CD4-positive, CD25-positive, alpha-beta regulatory T cell (primary cell): ENCODE measurements at places on chromosomes 1 and 21.

DNA sequence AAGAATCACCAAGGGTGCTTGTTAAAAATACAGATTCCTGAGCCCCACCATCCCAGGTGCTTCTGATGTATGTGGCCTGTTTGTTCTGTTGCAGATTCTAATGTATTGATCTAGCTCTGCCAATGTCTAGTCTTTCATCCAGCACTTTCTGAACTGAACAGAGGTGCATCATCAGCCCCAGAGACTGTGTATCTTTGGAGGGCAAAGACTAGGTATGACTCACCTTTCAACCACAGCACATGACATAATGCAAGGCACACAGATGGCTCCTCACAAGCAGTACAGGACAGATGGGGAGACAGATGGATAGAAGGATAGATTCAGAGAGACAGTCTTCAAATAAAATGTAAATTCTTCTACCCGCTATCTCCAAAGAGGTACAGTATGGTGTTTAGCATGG lies 32.3 kb downstream of the CD58 start:
- peak; percentile 77 for DNase-seq

DNA sequence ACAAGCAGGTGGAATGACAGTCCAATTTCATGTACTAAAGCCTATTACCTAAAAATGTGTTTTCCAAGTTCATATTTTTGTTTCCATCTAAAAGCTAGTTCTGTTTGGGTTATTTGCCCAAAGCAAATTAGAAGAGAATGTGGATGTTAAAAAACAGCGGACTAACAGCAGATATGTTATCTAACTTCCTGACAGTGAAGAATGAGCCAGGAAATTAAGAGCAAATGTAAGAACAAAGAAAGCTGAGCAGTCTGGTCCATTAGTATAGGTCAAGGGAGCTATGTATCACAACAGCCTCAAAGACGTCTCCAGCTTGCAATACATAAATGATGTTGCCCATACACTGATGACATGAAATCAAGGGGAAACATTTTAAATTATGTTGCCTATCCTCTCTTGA lies 145.5 kb upstream of the PLD5 start:
- no peak for DNase-seq

- DNase-seq = no peak
Observed at GRCh38 chr1:171256940-171257606, 8.8 kb downstream of the FMO1 start.

- no peak for DNase-seq
Observed at GRCh38 chr1:30058970-30059369, 664.4 kb downstream of the MATN1 start.

GRCh38 chr1:179288977-179289376 lies 4.6 kb upstream of the SOAT1 start:
- no peak for DNase-seq

GRCh38 chr1:182635871-182636270 lies 31.7 kb upstream of the RGS16 start:
- no peak for DNase-seq

DNA sequence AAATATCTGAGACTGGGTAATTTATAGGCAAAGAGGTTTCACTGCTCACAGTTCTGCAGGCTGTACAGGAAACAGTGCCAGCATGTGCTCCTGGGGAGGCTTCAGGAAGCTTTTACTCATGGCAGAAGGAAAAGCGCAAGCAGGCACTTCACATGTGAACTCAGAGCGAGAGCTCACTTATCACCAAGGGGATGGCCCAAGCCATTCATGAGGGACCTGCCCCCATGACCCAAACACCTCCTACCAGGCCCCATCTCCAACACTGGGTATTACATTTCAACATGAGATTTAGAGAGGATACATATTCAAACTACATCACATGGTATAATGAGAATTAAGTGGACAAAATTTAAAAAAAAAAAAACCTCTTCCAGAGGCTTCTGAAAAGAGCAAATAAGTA lies 13.7 kb downstream of the WASF2 start:
- DNase-seq = no peak

- DNase-seq = no peak
Observed at GRCh38 chr1:173212952-173213491, 5.9 kb upstream of the TNFSF4 start.

GRCh38 chr1:46488343-46489168 lies 1.1 kb upstream of the DMBX1 start:
- DNase-seq = no peak

DNA sequence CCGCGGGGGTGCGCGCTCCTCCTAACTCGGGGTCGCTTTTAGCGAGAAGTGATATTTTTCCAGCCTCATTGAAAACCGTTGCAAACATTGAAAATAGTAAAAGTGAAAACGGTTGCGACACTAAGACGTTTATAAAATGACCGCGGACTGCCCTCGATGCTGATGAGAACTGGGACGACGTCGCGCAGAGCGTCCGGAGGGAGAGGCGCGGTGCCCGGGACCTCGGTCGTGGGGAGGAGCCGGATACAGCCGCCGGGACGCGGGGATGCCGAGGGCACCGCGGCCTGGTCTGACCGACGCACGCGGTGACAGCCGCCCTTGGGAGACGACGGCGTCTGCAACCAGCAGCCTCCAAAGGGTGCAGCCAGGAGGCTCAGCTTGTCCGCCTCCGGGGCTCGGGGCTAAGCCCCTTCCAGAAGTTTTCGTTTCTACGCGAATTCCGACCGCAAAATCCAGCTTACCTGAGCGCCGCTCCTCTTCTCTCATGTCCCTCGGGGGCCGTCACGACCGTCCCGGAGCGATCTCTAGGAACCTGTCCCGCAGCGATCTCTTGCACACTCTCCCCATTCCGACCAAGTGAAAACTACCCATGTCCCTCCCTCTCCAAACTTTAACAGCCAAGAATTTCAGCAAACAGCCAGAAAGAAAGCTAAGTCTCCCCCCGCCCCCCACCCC lies 144.4 kb upstream of the ETS2 start:
- no peak for DNase-seq

GRCh38 chr1:198253259-198253658 lies 96.5 kb downstream of the NEK7 start:
- no peak for DNase-seq

DNA sequence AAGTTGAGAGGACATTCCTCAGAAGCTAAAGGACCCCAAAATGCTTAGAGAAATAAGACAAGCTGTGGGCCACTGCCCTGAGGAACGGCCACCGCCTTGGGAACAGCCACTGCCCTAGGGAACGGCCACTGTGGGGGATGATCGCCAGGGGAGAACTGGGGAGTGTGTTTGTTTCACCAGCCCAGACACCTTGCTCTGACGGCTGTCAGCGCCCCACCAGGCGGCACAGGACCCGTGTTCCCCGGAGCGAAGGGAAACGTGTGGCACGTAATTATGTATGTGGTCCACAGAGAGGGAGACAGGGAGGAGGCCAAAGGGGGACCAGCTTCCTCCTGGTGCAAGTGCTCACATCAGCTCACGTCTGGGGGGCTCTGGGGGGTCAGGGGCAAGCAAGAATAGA lies 45.8 kb upstream of the RIPK4 start:
- DNase-seq = no peak

DNA sequence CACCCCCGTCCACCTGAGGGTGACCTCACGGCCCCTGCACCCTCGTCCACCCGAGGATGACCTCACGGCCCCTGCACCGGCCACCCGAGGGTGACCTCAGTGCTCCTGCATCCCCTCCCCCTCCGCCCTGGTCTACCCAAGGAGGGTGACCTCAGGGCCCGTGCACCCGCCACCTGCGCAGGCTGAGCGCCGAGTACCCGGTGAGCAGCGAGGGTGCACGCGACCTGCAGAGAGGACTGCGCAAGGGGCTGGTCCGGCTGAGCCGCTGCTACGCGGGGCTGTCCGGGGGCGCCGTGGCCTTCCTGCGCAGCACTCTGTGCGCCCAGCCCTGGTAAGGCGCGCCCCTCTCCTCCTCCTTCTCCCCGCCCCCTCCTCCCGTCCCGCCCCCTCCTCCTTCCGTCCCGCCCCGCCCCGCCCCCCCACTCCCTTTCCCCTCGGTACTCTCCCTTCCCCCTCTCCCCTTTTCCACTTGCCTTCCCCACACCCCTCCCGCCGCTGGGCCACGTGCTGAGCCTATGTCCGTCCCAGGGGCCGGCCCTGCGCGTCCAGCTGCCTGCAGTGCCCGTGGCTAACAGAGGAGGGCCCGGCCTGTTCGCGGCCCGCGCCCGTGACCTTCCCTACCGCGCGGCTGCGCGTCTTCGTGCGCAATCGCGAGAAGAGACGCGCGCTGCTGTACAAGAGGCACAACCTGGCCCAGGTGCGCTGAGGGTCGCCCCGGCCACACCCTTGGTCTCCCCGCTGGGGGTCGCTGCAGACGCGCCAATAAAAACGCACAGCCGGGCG lies 28.4 kb downstream of the TRIM11 start:
- no peak for DNase-seq

GRCh38 chr1:169499807-169500206 lies 14.1 kb upstream of the SLC19A2 start:
- DNase-seq = no peak
